ENCODE measurements at places on chromosomes 5 and 9.

DNA sequence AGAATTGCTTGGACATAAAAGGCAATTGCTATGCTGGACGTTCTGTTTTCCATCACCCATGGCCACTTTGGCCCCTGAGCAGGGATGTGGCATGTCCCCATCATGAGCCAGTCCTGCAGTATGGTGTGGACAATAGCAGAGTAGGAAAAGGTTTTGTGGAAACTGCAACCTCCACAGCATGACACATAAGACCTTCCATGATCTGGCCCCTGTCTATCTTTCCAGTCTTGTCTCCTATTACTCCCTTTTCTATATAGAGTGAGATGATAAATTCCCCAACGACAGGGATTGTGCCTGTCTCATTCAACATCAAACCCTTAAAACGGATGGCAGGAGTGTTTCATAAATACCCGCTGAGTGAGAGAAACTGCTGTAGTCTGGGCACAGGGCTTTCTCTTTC is 174.7 kb upstream of the PTCH1 start:
- no peak for DNase-seq

DNA sequence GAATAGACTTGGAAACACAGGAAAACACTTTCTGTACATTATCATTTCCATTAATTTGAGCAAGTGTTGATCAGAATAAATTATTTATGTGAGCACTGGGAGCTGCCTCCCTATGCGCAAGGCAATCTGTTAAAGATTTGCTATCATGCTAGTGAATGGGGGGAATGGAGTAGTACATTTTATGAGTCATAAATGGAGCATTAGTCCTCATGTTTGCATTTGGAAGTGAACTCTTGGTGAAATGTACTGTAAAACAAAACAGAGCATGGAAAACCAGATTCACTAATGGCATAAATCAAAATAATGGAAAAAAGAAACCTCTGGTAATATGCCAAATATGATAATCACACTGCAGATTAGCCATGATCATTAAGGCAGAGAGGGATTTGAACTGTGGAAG is 40.5 kb upstream of the TMC1 start:
- DNase-seq = no peak

GRCh38 chr5:1552521-1553255 is 28.9 kb upstream of the LPCAT1 start:
- DNase-seq = no peak

DNA sequence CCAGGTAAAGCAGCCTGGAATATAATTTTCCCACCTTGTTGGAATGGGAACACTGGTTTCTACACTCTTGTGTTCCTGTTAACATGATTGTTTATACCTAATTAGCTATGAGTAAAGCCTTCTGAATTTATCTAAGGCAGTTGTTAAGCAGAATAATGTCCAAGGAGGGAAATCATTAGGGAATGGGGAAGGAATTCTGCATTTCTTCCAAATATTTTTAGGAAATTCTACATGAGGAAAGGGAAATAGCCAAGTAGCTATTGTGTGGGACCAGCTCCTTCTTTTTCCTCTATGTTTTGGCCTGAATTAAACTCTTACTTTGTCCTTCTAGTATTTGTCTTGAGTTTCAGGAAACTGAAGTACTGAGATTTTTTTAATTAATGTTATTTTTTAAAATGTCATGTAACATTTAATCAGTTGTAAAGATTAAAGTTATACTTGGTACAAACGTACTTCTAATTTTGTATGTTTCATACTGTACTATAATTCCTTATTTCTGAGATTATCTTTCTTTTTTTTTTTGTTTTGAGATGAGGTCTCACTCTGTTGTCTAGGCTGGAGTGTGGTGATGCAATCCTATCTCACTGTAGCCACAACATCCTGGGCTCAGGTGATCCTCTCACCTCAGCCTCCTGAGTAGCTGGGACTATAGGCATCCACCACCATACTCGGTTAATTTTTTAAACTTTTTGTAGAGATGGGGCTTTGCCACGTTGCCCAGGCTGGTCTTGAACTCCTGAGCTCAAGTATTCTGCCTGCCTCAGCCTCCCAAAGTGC is 28.5 kb downstream of the ANKDD1B start:
- DNase-seq = no peak

- no peak for DNase-seq
Measured at GRCh38 chr5:89721931-89722330, 687.6 kb downstream of the CETN3 start.

DNA sequence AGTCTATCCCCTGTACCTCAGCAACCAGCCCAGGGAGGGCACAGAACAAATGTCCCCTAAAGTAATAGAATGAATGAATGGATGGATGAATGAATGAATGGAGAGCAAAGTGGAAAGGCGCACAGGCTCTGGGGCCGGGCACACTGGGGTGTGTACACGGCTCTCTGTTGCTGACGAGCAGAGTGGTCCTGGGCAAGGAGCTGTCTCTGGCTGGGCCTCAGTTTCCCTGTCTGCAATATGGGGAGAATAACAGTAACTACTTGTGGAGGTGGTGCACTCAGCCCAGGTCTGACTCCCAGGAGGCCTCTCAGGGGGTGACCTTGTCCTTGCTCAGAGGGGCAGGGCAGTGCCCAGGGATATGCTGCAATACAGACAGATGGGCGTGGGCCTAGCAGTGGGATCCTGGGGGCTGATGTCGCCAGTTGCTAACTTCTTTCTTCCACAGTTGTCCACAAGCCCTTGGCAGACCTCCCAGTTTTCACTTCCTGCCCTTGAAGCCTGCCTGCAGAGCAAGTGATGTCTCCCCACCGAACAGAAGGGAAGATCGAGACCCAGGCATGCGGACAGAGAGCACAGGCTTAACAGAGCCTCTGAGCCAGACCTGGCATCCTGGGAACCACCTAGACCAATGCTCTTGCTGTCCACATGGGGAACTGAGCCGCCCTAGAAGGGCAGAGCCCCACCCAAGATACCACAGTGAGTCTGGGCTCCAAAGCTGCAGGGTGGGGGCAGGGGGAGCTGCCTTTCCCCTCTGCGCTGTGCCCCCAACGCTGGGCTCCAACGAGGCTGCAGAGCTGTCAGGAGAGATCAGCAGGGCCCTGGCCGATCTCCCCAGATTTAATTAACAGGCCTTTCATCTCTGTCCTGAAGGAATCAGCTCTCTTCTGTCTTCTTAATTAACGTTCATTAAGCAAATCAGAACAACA is 13.6 kb upstream of the LAMC3 start:
- DNase-seq = no peak

DNA sequence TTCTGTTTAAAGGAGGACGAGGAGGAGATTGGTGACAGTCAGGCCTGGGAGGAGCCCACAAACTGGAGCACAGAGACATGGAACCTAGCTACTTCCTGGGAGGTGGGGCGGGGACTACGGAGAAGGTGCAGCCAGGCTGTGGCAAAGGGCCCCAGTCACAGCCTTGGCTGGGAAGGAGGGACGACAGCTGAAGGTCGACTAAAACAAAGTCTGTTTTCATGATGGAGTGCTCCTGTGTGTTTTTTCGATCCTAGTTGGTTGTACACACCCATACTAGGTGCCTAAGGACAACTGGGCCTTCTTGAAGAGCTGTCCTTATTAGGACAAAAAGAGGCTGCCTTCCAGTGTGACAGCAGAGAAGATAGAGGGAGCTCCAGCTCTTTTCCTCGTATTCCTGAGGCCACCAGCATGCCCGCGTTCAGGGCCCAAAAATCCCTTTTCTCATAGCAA is 2.9 kb downstream of the CCDC107 start:
- no peak for DNase-seq

- no peak for DNase-seq
Measured at GRCh38 chr9:93391898-93392297, 59.6 kb upstream of the FAM120A start.

DNA sequence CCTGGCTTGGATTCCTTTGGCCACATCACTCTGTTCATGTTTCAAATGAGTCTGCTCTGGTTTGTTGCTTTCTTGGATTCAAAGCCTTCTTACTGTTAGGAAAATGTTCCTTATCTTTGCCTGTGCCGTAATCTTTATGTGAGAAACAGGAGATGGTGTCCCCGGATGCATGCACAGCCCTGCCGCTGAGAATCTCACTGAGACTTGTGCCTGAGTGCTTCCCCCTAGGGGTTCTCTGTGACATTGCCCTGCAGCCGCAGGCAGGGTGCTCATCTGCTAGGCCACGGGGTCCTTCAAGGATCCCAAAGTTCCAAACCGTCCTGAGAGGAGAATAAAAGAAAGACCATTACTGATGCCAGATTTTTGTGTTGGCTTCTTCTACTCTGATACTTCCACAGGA is 81.4 kb upstream of the ANKRD55 start:
- peak; percentile 77 for DNase-seq

GRCh38 chr9:119974026-119974425 is 604.8 kb upstream of the BRINP1 start:
- no peak for DNase-seq

DNA sequence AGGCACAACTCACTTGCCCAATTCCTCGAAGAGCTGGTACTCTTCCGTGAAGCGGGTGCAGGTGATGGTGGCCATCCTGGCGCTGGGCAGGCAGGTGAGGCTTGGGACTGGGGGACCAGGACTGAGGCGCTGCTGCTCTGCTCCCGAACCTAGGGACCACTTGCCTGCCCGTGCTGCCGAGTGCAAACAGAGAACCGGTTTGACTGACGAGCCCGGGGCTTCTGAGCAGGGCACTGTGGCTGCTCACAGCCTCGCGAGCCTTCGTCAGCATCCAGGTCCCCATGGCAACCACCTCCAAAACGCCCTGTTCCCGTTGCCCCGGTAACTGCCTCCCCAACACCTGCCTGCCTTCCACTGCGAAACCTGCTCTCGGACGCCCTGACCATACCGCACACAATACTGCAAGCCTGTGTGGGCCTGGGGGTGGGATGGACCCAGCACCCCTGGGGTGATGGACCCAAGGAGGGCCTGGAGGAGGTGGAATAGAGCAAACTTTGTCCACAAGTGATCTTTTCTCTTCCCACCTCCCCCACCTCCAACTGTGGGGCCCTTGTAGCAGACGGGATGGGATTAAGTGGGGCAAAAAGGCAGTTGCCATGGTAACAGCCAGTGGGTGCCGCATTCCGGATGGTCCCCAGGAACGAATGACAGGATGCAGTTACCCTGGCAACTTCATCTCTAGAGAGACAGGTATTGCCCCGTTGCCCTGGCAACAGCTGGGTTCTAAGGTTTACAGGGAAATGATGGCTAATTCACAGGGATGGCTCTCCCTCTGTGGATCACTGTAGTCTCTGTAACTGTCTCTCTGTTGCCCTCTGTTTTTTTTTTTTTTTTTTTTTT is at the start of gene CAMK2A:
Gene CAMK2A (minus strand): TSS at position 223 of the 840 bp plus-strand sequence. CDS start 148 bp downstream, at position 75.
- DNase-seq = no peak

DNA sequence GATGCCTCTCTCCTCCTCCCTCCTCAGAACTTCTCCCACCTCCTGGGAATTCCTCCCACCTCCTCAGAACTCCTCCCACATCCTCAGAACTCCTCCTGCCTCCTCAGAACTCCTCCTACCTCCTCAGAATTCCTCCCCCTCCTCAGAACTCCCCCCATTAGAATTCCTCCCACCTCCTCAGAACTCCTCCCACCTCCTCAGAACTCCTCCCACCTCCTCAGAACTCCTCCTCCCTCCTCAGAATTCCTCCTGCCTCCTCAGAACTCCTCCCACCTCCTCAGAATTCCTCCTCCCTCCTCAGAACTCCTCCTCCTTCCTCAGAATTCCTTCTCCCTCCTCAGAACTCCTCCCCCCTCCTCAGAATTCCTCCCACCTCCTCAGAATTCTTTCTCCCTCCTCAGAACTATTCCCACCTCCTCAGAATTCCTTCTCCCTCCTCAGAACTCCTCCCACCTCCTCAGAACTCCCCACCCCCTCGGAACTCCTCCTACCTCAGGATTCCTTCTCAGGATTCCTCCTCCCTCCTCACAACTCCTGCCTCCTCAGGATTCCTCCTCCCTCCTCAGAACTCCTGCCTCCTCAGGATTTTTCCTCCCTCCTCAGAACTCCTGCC is 23.9 kb downstream of the SLC46A2 start:
- DNase-seq = no peak

DNA sequence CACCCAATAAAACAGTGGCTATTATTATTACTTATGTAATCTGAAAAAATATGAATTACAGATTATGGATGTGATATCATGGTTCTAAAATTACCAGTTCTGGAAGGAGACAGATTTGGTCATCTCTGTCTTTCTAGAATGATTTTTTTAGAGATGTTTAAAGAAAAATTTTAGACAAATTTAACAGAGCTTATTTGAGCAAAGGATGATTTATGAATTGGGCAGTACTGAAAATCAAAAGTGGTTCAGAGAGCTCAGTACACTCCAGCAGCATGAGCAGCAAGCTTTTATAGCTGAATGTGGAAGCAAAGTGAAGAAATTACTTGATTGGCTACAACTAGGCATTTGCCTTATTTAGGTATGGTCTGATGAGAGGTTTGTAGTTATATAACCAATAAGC is 11.0 kb downstream of the CAST start:
- DNase-seq = no peak

DNA sequence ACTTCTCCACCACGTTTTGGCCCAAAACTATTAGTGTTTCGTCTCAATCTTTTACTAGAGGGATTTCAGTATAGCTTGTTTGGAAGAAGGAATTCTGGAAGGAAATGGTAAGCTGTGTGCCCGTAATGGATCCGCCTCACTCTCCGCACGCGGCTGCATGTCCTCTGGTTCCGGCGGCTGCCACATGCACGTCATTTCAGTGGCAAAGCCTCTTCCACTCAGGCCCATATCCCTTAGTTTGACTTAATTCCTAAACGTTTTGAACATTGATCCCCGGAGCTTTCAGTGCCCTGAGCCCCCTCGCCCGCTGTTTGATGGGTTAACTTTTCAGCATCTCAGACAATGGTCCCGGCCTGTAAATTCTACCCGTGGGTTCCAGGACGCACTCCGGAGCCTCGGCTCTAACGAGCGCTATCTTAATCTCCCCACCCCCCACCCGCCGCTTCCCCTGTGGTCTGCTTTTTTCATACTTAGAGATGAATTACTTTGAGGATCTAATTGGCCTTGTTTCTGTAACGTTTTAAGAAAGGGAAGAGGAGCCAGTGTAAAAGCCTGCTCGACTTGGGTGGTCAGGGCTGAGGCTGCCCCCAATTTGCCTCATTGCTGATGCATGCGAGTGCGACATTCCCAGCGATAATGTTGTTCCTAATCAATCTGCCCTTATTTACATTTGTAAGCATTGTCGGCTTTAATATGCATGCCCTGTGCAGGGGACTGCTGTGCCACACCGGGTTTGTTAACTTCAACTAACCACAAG is 4.6 kb downstream of the PTCH1 start:
- no peak for DNase-seq

DNA sequence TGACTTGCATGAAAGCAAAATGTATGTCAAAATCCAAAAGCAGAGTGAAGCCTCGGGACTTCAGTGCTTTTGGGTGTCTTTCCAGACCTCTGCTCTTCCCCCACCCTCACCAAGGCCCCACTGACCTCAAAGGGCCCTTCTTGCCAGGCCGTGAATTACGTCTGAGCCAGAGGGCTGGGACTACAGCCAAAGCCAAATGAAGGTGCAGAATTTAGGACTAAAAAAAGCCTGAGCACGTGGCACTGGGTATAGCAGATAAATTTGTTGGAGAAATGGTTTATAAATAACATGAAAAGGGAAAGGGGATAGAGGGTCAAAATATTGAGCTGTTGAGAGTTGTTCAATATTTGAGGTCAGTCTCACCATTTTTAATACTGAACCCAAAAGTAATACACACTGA is 163.4 kb downstream of the GHR start:
- DNase-seq = no peak

DNA sequence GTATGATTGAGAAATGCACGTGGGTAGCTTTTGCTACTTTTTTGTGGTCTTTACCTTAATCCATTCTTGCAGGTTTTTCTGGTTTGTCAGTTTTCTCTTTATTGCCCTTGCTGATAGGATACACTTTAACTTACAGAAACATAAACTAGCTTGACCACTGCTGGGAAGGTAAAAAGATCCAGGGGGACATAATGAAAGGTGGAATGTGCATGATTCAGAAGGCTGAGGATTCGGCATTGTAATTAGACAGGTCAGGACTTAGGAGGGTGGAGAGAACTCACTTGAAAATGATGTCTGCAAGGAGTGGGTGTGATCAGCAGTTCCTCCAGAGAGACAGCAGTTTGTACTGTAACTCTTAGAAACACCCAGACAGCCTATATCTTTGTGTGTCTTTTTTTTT is 19.8 kb upstream of the TXNDC8 start:
- no peak for DNase-seq

All from left lung (tissue), 14 donors.